ENCODE measurements at places on chromosomes 1 and 21. TPM values are rescaled to one million over a fixed set of nuclear protein-coding genes. Genes with fewer than 3 reads are reported as not detected.

Gene DPT
- 249 TPM for total RNA-seq

Gene RORC
- 0.49 TPM for total RNA-seq

Gene SLC45A1
- 1.4 TPM for total RNA-seq

Gene PHLDA3
- 135 TPM for total RNA-seq

Gene CLCN6
- total RNA-seq, result 16.2 TPM

Gene CD48
- total RNA-seq, result 4.1 TPM

GRCh38 chr1:230159580-230159979, 92.5 kb downstream of the GALNT2 start:
- no peak overlapping the region for H3K4me3 ChIP-seq
- H3K27me3 ChIP-seq, result no peaks in the 10 kb centered on the region
- H3K4me1 ChIP-seq, result peaks cover 25% of the 10 kb centered on the region
- DNase-seq, result no peak

DNA sequence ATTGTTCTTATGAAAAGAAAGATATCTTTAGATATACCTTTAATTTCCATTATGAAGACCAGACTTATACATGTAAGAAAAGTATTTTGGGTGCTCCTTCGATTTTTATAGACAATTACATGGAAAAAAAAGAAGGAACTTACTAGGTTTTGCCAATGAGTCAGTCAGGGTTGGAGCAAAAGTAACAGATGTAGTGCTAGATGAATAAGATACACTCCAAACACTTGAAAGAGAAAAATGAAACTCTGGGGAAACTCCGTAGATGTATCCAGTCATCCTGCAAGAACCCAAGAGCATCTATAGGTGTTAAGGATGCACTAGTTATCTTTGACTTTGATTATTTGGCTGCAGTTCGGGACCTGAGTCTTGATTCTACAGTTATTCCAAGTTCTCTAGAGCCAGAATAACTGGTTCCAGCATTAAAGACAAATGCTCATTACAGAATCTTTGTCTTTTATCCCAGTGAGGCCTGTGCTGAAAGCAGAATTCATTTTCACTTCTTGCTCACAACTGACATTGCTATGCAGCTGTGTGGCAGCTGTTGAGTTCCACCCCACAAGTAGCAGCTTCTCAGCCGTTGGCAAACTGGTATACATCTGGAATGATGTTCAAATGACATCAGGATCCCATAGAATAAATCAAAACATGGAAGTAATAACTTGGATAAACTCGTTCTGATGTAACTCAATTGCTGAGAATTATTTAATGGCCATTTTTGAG, 326.1 kb downstream of the ASTN1 start:
- no peaks in the 10 kb centered on the region for H3K27me3 ChIP-seq
- no peak overlapping the region for H3K27ac ChIP-seq
- H3K4me1 ChIP-seq, result peaks cover 4% of the 10 kb centered on the region
- no peak for DNase-seq

DNA sequence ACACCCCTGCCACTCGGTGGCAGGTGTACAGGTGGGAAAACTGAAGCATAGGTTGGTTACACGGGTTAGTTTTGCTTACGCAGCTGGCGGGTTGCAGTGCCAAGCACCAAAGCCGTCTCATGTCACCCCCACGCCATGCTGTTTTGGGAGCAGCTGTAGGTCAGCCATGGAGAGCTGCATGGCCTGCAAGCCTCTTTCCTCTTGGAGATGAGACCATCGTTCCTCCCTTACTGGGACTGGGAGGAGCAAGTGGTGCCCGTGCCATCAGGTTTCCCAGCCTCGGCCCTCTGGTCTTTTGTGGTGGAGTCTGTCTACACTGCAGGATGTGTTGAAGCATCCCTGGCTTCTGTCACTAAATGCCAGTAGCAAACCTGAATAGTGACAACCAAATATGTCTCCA, 46.9 kb downstream of the AJAP1 start:
- H3K27ac ChIP-seq, result no peak overlapping the region
- no peak overlapping the region for H3K4me3 ChIP-seq
- H3K4me1 ChIP-seq, result no peaks in the 10 kb centered on the region
- no peak for DNase-seq
- no peaks in the 10 kb centered on the region for H3K36me3 ChIP-seq

- DNase-seq, result no peak
- H3K27ac ChIP-seq, result no peak overlapping the region
- peaks cover 26% of the 10 kb centered on the region for H3K27me3 ChIP-seq
- peaks cover 14% of the 10 kb centered on the region for H3K4me1 ChIP-seq
- H3K4me3 ChIP-seq, result peak overlapping the region; percentile 14
These were observed 90.2 kb downstream of the DMRTA2 start for GRCh38 chr1:50332941-50333594.

DNA sequence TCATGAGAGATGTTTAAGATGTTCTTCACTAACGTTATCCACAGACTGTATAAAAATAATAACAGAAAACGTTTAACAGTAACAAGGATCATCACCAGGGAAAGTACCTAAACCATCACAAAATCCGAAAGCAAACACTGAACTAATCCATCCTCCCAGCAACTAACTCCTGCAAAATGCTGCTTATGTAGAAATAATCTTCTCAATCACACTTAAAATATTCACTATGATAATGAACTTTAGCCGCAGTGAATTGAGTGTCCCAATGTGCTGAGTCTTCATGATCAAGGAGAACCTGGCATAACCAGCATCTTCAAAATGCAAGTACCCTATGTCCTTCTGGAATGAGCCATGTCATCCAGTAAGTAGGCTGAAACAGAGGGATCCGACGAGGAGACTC, 166.1 kb downstream of the LTN1 start:
- no peaks in the 10 kb centered on the region for H3K36me3 ChIP-seq
- no peak overlapping the region for H3K4me3 ChIP-seq
- no peaks in the 10 kb centered on the region for H3K4me1 ChIP-seq

- DNase-seq, result no peak
- no peak overlapping the region for H3K4me3 ChIP-seq
- no peaks in the 10 kb centered on the region for H3K36me3 ChIP-seq
- no peaks in the 10 kb centered on the region for H3K4me1 ChIP-seq
- H3K27ac ChIP-seq, result no peak overlapping the region
These were observed 12.5 kb downstream of the CYYR1 start for GRCh38 chr21:26560612-26561011.

GRCh38 chr1:116417678-116418077, 44.6 kb downstream of the ATP1A1 start:
- H3K27me3 ChIP-seq, result no peaks in the 10 kb centered on the region
- peak overlapping the region; percentile 75 for H3K27ac ChIP-seq
- peak overlapping the region; percentile 76 for H3K4me3 ChIP-seq
- no peaks in the 10 kb centered on the region for H3K36me3 ChIP-seq
- DNase-seq, result no peak

GRCh38 chr1:54542120-54542961, 5.7 kb upstream of the ACOT11 start:
- no peaks in the 10 kb centered on the region for H3K36me3 ChIP-seq
- no peaks in the 10 kb centered on the region for H3K4me1 ChIP-seq
- DNase-seq, result peak; percentile 78
- H3K4me3 ChIP-seq, result peak overlapping the region; percentile 55
- peak overlapping the region; percentile 91 for H3K27ac ChIP-seq

GRCh38 chr1:157335056-157335455, 196.9 kb upstream of the ETV3 start:
- DNase-seq, result no peak

DNA sequence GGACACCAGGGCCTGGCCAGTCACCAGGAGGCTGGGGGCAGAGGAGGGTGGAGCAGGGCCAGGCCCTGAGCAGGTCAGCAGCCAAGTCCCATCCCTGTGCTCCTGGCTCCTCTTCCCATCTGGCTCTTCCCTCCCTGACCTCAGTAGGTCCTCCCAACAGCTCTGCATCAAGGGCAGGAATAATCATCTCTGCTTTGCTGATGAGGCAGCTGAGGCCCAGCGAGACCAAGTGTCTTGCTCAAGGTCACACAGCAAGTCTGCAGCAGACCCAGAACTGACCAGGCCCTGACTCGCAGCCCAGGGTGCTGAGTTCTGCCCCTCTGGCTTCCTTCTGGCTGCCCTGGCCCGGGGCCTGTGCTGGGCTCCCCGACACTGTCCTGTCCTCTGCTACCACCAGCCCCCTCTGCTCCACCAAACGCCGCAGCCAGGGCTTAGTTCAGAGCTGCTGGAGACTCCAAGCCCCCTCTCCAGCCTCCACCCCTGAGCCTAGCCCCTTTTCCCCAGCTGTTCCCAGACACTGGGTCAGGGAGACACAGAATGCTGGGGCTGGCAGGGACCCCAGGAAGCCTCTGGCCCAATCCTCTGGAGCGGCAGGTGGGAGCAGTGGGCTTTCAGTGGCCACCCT, 224.9 kb downstream of the PTPRU start:
- no peak overlapping the region for H3K4me3 ChIP-seq
- H3K27me3 ChIP-seq, result no peaks in the 10 kb centered on the region
- no peak overlapping the region for H3K27ac ChIP-seq
- no peaks in the 10 kb centered on the region for H3K4me1 ChIP-seq
- no peaks in the 10 kb centered on the region for H3K36me3 ChIP-seq

DNA sequence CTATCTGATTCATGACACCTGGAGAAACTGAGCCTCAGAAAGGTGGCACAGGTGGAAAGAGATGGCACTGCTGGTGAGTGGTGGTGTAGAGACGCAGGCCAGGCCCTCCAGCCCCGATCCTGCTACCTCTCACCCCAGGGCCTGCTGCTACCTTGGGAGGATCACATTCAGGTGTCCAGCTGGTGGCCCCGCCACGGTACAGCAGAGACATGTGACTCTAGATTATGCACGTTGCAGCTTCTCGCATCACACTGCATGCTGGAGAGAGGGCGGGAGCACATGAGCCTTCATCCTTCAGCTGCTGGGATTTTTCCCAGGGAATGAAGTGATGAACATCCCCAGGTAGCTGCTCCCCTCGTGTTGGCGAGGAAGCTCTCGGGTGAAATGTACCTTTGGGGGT, 32.9 kb downstream of the KAZN start:
- H3K27ac ChIP-seq, result no peak overlapping the region
- H3K4me1 ChIP-seq, result peaks cover 11% of the 10 kb centered on the region
- no peak for DNase-seq
- no peaks in the 10 kb centered on the region for H3K36me3 ChIP-seq
- H3K27me3 ChIP-seq, result no peaks in the 10 kb centered on the region

DNA sequence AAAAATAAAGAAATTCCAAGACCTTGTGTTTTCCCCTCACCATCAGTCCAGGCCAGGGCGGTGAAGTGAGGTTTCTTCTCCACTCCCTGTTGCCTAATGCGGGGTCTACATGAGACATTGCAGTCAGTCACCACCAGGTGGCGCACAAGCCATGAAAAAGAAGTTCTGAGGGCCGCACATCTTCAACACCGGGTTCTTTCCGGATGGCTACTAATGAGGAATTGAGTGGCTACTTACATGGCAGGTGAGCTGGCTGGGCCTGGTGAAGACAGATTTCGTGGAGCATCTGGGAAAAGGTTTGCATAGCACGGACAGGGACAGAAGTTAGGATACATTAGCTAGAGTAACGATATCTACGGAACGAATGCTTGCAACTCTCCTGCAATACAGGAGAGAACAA, 15.8 kb upstream of the S100A11 start:
- H3K36me3 ChIP-seq, result no peaks in the 10 kb centered on the region
- H3K4me3 ChIP-seq, result no peak overlapping the region
- no peaks in the 10 kb centered on the region for H3K27me3 ChIP-seq

GRCh38 chr1:172162236-172162635, 258.2 kb upstream of the C1orf105 start:
- H3K36me3 ChIP-seq, result no peaks in the 10 kb centered on the region
- H3K27me3 ChIP-seq, result no peaks in the 10 kb centered on the region
- H3K4me1 ChIP-seq, result peaks cover 12% of the 10 kb centered on the region
- H3K4me3 ChIP-seq, result no peak overlapping the region
- DNase-seq, result no peak
- H3K27ac ChIP-seq, result no peak overlapping the region

DNA sequence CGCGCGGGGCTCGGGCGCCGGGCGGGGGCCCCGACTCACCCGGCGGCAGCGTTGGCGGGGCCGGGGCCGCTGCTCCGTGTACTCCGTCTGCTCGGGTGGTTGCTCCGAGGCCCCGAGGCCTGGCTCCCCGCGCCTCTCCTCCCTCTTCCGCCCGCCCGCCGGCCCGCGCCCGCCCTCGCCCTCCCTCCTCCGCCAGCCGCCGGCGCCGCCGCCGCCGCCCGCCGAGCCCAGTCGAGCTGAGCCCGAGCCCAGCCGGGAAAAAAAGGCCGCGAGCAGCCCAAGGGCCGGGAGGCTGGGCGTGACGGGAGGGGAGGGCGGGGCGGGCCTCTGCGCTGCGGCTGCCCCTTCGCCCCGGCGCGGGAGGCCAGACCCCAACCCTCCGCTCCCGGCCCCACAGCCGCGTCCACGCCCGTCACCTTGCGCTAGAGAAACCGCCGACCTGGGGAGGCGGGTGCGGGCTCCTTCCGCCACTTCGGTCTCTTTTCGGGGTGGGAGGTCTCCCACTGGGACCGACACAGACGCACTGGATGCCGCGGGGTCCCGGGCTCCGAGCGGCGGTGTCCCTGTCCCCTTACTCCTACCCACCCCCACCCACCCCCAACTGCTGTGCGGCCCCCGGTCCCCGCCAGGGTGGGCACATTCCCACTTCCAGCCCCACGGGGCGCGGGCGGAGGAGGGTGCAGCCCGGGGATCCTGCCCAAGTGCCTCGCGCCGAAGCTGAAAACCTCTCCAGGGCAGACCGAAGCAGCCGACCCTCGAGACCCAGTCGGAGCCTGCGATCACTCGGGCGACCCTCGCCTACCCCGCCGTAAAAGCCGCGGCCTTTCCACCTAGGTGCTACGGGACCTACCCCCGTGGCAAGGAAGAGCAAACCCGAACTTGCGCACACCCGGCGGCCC, at the start of gene CERS2:
CERS2 (minus strand) TSS at position 256 of the 899 bp plus-strand sequence. CDS start 5,745 bp downstream, outside the sequence.
- no peaks in the 10 kb centered on the region for H3K27me3 ChIP-seq
- no peaks in the 10 kb centered on the region for H3K36me3 ChIP-seq

- DNase-seq, result no peak
- H3K27me3 ChIP-seq, result no peaks in the 10 kb centered on the region
- peaks cover 27% of the 10 kb centered on the region for H3K4me1 ChIP-seq
- H3K4me3 ChIP-seq, result peak overlapping the region; percentile 75
- H3K36me3 ChIP-seq, result peaks cover 26% of the 10 kb centered on the region
These were observed 822 bp downstream of the CCT3 start for GRCh38 chr1:156337052-156337887.

GRCh38 chr1:205962821-205963221, 19.6 kb upstream of the SLC26A9 start:
- H3K36me3 ChIP-seq, result no peaks in the 10 kb centered on the region
- no peaks in the 10 kb centered on the region for H3K27me3 ChIP-seq
- no peak overlapping the region for H3K4me3 ChIP-seq
- DNase-seq, result no peak
- no peaks in the 10 kb centered on the region for H3K4me1 ChIP-seq

GRCh38 chr1:167671727-167672511, 41.9 kb downstream of the RCSD1 start:
- DNase-seq, result no peak
- H3K27me3 ChIP-seq, result no peaks in the 10 kb centered on the region
- H3K27ac ChIP-seq, result no peak overlapping the region
- H3K4me3 ChIP-seq, result no peak overlapping the region
- H3K4me1 ChIP-seq, result no peaks in the 10 kb centered on the region

GRCh38 chr1:151799179-151800022, 5.8 kb downstream of the LINGO4 start:
- H3K4me1 ChIP-seq, result no peaks in the 10 kb centered on the region
- H3K27ac ChIP-seq, result no peak overlapping the region
- DNase-seq, result peak; percentile 10
- H3K36me3 ChIP-seq, result no peaks in the 10 kb centered on the region

Measured in sigmoid colon (tissue), 7 donors.